AG10803 (cell line): ENCODE measurements at places on chromosomes 7 and 10.
A peak's percentile ranks its signal among the peaks of the same experiment; 100 is the strongest.

DNA sequence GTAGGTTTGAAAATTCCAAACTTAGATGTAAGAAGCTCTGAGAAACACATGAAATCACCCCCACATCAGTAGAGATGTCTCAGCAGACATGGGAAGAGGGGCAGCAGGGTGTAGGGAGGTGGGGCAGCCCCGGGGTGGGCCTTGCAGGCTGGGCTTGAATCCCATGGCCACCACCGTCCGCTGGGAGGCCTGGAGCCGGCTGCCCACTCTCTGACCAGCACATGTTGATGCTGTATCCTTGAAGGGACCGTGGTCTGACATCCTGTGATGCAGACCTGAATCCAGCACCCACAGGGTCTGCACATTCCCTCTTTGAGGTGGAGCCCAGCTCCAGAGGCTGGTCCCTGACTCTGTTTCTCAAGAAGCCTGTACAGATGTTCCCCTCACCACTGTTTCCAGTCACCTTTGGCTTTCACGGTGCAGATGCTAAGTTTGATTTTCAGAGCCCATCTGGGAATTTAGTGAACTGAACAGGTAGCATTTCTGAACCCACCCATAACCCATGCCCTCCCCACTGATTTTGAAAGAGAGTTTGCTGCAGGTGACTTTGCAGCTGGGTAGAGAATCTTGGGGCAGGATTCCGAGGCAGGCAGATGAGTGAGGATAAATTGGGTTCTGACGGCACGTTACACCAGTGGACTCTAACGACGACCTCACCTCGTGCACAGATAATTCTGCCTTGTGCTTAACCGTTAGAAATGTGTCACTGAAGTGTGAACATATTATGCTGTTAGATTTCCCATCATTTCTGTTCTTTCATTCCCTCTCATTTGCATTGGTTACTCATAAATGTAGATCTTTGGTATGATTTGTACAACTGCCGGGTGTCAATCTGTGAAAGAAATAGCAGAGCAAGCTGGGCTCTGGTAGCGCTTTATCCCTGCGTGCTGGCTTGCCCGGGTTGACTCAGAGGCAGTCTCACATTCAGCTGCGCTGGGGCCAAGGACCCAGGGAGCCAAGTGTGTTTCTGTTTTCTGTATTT, 45.7 kb downstream of the IKZF1 start:
- DNase-seq = no peak

DNA sequence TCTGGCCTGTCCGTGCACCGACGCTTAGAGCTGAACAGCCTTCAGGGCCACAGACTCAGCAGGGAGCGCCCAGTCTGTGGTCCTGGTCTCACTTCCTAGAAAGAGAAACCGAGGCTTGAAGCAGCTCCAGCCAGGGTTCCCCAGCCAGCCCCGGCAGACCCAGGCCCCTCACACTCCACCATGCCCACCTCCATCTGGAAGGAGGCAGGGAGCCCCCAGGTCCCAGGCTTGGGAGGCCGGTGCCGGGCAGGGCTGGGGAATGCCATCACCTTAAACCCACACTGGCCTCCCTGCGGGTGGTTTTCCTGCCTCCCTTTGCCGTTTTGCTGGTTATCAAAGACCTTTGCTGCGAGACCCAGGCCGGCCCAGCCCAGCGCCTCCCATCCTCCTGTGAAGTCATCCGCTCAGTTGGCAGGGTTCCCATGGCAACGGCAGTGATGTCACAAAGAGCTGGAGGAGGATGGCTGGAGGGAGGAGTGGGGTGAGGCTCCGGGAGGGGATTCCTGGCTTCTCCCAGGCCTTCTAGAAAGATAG, 24.0 kb downstream of the ELFN1 start:
- peak; percentile 12 for DNase-seq

- DNase-seq = peak; percentile 57
Measured at GRCh38 chr7:106326594-106327537, 42.1 kb upstream of the NAMPT start.

DNA sequence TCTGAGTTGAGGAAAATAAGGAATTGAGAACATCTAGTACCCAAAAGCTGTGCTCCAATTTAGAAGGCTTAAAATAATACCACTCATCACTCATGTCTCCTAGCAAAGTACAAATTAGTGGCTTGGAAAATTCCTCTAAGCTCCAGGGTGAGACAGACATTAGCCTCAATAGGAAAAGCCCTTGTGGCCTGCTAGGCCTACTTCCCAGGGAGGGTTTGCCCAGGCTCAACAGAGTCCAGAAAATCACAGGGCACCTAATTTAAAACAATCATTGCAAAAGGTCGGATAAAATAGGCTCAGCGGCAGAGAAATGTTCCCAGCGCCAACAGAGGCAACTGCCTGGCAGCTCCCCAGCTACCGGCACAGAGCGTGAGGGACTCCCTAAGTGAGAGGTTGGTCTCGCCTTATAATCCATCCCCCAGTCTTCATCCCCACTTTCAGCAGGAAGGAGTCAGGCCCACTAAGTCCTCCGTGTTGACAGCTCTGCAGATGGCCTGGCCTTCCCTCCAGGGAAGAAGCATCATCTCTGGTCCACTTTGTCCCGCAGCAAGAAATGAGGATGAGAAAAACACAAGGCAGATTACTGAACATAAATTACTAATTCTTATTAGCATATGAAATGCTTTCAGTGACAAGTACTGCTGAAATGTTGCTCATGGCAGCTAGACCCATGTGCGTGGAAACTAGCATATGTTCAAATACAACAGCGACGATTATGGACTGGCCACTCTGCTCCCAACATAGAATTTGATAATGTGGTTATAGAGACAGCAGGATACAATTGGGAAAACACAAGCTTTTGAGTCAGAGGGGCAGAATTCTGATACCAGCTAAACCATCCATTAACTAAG, 1177.7 kb upstream of the AUTS2 start:
- no peak for DNase-seq

- no peak for DNase-seq
Measured at GRCh38 chr10:70442332-70442988, 979 bp upstream of the NODAL start.

- no peak for DNase-seq
Measured at GRCh38 chr7:92830027-92830426, 6.3 kb downstream of the CDK6 start.

- peak; percentile 25 for DNase-seq
Measured at GRCh38 chr10:91043173-91043910, 122.5 kb upstream of the ANKRD1 start.

GRCh38 chr10:21976280-21976679, 27.2 kb downstream of the DNAJC1 start:
- DNase-seq = no peak

DNA sequence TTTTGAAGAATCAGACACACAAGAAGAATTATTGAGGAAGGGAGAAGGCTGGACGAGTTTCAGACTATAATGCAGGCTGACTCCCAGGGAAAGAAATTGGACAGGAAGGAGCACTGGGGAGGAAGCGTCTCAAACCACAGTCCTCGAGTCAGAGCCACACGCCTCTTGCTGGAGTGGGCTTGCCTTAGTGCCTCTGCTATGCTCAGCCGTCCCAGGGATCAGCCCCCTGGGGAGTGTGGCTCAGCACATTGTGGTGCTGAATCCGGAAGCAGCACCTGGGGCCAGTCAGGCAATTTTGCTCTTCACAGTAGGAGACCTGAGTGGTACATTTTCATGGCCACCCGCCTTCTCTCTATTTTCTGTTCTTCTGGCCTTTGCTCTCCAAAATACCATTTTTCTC, 67.4 kb upstream of the SLC35G1 start:
- DNase-seq = peak; percentile 20

GRCh38 chr7:128352153-128352537, 8.4 kb upstream of the RBM28 start:
- peak; percentile 14 for DNase-seq

DNA sequence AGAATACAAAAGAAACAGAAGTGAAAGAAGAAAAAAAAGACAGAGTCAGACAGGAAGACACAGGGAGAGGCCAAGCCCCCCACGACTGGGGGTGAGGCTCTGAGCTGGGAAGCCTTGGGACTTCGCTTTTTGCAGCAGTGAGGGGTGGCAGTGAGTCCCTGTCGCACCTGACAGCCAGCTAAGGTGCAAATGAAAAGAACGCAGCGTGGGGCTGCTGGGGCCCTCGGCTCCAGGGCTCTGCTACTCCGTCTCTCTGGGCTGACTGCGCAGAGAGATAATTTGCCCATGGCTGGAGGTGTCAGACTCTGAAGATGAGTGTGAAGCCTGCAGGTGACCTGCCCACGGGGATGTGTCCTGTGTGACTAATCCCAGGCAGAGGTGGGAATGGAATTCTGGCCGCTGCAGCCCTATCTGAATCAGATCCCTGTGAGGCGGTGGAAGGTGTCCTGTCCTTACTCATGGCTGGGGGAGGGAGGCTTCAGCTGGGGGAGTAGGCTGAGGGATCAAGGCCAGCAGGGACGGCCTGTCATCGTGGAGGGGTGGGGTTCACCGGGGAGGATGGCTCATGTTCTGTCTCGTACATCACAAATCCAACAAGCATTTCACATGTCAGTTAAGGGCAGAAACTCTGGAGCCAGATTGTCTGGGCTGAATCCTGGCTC, 96.4 kb downstream of the SLIT1 start:
- no peak for DNase-seq

GRCh38 chr10:74748468-74749031, 77.8 kb upstream of the KAT6B start:
- no peak for DNase-seq

- DNase-seq = peak; percentile 76
Measured at GRCh38 chr10:24556750-24557742, 166.6 kb downstream of the ARHGAP21 start.
